ENCODE measurements at places on chromosomes 2 and 18.

- no peak overlapping the region for H3K4me3 ChIP-seq
- H3K27me3 ChIP-seq, result peaks cover 15% of the 10 kb centered on the region
- H3K4me1 ChIP-seq, result no peaks in the 10 kb centered on the region
Measured at GRCh38 chr2:26523750-26524149, 45.8 kb upstream of the OTOF start.

GRCh38 chr2:165627470-165627869, 158.0 kb downstream of the CSRNP3 start:
- no peaks in the 10 kb centered on the region for H3K36me3 ChIP-seq
- no peaks in the 10 kb centered on the region for H3K4me1 ChIP-seq
- no peak overlapping the region for H3K27ac ChIP-seq

- peak; percentile 75 for DNase-seq
- peaks cover 12% of the 10 kb centered on the region for H3K27me3 ChIP-seq
- H3K4me1 ChIP-seq, result peaks cover 5% of the 10 kb centered on the region
- no peaks in the 10 kb centered on the region for H3K36me3 ChIP-seq
Measured at GRCh38 chr2:97712693-97713295, 582 bp upstream of the ZAP70 start.

DNA sequence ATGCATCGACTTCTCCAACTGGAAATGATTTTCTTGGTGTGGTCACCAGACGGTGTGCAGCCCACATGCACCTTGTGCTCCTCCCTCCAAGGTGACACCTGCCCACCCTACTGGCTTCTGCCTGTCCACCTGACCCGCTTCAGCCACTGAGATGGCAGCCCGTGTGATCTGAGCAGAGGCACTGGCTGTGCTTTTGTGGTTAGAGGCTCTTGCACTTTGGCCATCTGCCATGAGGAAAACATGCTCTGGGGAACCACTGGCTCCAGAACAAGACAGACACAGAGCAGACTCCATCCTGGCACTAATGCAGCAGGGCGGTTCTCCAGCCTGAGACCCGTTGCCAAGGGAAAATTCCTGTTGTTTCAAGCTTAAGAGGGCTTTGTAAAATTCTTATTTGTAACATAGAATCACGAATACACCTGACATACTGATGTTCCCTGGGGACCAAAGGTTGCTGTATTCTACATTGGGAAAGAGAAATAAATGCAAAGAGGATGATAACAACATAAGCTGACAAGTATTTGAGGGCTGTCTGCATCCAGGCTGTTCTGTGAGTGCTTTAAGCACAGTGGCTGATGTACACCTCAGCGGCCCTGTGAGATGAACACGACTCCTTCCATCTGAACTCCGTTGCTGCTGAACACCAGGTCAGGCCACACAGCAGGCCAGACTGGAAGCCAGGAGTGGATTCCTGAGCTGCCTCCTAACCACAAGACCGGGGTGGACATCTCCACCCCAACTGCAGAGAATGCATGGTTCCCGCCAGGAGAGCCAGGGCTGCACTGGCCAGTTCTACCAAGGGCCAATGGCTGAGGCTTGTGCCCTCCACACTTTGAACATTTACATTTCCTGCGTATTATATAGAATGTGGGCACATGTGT, 820.4 kb downstream of the GALR1 start:
- H3K27me3 ChIP-seq, result peaks cover 11% of the 10 kb centered on the region
- no peaks in the 10 kb centered on the region for H3K4me1 ChIP-seq
- no peak overlapping the region for H3K27ac ChIP-seq
- H3K4me3 ChIP-seq, result no peak overlapping the region
- H3K36me3 ChIP-seq, result no peaks in the 10 kb centered on the region
- DNase-seq, result no peak

DNA sequence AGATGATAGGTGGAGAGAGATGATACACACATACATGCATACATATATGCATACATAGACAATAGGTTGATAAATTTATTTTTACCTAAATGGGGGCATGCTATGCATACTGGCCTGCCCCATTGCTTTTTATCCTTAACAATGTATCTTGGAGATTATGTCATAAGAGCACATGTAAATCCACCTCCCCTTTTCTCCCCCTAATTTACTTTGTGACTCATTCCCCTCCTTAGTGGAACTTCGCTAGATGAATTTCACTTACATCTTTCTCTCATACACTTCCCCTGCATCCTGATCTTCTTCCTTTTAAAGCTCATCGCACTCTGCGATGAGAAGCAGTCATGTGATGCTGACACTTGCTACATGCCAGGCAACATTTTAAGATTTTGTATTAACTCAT, 223.6 kb downstream of the C1D start:
- H3K27me3 ChIP-seq, result no peaks in the 10 kb centered on the region
- no peak for DNase-seq
- H3K4me1 ChIP-seq, result no peaks in the 10 kb centered on the region
- no peaks in the 10 kb centered on the region for H3K36me3 ChIP-seq

DNA sequence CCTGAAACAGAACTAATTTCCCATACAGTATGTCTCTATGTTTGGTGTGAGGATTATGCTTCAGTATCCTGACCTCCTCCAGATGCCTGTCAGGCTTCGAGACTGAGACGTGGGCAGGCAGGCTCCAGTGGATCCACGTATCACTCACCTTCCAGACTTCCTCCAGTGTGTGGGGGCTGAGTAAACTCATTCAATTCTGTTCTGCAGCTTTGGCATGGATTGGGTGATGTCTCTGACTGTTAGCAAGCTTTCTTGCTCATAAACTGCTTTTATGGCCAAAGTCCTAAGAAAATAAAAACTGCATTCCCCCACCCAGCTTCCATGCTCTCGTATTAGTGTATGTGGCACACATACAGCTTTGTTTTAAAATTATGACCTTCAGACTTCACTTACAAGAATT, 53.6 kb downstream of the CCDC93 start:
- H3K36me3 ChIP-seq, result peaks cover 29% of the 10 kb centered on the region
- H3K27me3 ChIP-seq, result no peaks in the 10 kb centered on the region
- H3K27ac ChIP-seq, result peak overlapping the region; percentile 23
- H3K4me1 ChIP-seq, result peaks cover 37% of the 10 kb centered on the region
- DNase-seq, result no peak

DNA sequence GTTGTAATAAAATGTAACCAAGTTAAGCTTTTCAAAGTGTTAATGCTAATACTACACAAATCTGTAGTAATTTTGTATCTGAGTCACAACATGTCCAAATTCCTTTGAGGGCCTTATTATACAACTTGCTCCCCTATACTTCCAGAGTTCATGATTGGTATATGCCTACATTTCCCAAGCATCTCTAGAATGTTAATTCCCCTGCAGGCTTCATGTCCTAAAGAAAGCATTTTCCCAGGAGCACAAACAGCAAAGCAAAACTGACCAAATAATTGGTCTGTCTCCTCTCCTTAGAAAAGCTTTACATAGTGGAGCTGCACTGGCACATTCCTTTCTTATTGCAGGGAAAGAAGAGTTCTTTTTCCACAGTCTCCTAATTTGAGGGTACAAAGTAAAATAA, 3.7 kb downstream of the ALS2 start:
- peaks cover 3% of the 10 kb centered on the region for H3K36me3 ChIP-seq
- H3K27me3 ChIP-seq, result no peaks in the 10 kb centered on the region
- no peak overlapping the region for H3K4me3 ChIP-seq
- no peak for DNase-seq
- peak overlapping the region; percentile 30 for H3K27ac ChIP-seq

DNA sequence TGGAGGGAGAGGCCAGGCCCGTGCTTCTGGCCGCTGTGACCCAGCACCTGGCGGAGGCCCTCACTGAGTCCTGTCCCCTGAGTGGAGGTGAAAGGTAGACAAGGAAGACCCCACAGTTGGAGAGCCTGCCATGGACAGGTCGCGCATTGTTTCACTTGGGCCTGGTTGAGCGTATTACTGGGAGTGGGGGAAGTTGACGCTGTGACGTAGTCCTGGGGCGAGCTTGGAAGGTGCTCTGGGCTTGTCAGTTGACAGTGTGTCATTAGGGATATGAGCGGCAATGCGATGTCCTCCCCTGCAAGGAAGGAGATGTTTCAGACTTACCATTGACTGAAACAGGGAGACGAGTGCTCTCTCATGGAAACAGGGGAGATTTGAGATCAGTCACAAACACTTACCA, 127.1 kb downstream of the SH3RF3 start:
- H3K27me3 ChIP-seq, result no peaks in the 10 kb centered on the region
- DNase-seq, result no peak
- H3K4me1 ChIP-seq, result peaks cover 82% of the 10 kb centered on the region
- H3K27ac ChIP-seq, result peak overlapping the region; percentile 32
- H3K4me3 ChIP-seq, result no peak overlapping the region
- peaks cover 4% of the 10 kb centered on the region for H3K36me3 ChIP-seq

GRCh38 chr2:204776781-204777559, 231.7 kb downstream of the PARD3B start:
- no peaks in the 10 kb centered on the region for H3K36me3 ChIP-seq
- no peak overlapping the region for H3K4me3 ChIP-seq
- H3K27ac ChIP-seq, result peak overlapping the region; percentile 53

Measured in chondrocyte (in vitro differentiated cells).